ENCODE measurements at places on chromosomes 12 and 14. TPM values are rescaled to one million over a fixed set of nuclear protein-coding genes. Genes with fewer than 3 reads are reported as not detected.

CLEC4A gene
- total RNA-seq = 0.45 TPM

ACSS3 gene
- total RNA-seq = 24.5 TPM

RDH12 gene
- total RNA-seq = not detected

ACOT6 gene
- not detected for total RNA-seq

INHBC gene
- total RNA-seq = not detected

KLHL33 gene
- 0.18 TPM for total RNA-seq

All from fibroblast of the aortic adventitia (primary cell).